ENCODE measurements at places on chromosomes 1 and 21.

- DNase-seq, result no peak
Observed at GRCh38 chr1:19949016-19949415, 25.6 kb upstream of the PLA2G2E start.

DNA sequence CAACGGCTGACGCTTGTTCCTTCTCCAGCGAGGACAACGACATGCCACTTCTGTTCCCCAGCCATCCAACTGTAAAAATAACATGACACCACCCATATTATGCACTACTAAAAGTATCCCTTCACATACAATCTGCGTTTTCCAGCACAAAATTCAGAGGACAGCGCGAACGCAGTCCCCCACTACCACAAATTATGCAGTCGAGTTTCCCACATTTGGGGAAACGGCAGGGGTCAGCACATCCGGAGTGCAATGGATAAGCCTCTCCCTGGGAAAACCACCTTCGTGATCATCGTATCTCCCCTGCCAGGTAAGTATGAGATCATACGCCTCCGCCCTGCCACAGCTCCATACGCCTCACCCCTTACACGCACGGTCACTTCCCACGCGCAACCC lies 120.9 kb downstream of the PPIAL4G start:
- no peak for DNase-seq

DNA sequence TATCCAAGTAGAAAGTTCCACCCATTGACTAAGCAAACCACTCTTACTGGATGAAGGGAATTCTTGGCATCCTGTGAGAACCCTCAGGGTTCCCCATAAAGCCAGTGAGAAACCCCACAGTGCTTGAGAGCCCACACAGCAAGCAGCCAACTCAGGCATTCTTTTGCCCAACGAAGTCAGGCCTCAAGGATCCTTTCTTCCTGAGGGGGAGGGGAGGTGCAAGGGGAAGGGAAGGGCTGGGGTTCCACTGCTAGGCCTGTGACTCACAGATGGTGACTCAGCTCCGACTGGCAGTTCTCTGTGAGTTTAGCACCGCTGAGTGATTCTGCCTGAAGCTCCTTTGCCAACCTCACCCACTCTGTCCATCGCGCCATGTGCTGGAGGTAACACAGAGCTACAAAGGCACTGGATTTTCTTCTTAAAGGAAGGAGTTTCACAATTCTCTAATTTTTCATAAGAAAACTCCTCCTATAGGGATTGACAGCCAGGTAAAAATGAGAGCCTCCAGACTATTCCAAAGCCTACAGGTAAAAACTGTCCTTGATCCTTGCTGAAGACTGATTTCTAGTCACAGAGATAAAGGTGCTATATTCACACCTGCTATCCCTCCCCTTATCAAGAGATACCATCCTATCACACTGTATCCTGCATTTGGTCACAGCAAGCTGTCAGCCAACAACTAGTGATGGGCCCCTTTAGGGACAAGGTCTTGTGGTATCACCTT lies 4.8 kb downstream of the ENO1 start:
- peak; percentile 57 for DNase-seq

DNA sequence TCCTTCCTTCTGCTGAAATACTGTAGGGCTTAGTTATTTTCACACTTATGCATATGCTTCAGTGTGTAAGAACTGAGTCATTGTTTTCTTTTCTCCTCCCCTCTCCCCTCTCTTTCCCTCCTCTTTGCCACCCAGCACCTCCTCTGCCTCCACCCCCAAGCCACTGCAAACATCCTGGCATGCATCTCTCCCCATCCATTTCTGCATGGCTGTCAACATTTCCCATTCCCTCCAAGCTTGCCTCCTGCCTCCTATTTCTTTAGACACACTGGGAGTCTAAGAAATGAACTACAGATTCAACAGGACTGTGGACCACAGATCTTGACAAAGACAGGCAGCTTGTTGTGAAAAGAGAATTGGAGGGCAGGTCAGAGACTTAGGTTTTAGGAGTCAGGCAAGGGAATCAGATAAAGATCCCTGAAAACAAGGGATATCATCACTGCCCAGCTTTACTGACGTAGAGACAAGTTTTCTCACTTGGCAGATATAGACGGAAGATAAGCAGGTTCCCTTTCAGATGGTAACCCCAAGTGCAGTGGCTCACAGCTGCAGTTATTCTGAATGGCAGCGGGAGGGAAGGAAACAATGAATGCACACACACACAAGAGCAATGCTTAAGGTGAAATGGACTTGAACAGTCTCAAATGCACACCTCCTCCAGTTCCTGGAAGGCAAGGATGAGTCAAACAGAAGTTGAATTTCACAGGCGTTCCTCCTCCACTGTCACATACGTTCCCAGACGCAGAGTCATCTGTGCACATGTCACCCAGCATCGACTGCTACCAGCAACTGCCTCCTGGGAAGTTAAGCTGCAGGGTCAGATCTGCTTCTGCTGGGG lies 56.1 kb downstream of the HIVEP3 start:
- no peak for DNase-seq

DNA sequence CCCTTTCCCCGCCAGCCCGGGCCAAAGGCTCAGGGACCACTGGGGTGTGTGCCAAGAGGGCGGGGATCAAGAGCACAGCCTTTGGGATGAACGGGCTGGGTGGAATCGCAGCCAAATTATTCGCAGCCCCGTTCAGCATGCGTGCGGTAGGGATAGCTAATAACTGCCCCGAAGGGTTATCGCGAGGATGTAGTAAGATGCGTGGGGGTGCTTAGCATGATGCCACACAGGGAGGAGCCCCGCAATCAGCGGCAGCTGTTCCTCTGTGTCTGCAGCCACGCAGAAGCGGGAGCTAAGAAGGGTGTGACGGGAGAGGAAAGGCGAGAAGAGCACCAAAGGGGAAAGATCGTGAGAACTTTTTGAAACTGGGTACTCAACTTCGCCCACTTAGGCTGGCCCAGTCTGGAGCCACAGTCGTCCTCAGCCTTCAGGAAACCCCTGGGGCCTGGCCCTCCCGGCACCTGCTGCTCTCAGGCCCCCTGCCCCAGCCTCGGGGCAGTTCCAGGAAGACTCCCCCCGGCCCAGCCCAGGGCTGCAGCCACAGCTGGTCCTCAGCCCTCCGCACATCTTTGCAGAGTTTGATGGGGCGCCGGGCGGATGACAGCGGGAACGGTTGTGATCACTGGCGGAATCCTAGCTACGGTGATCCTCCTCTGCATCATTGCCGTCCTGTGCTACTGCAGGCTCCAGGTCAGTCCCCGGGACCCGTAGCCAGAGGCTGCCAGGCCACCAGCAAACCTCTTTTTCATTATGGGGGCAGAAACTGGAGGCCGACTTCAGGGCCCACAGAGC lies 64.9 kb downstream of the TOR1AIP2 start:
- no peak for DNase-seq

DNA sequence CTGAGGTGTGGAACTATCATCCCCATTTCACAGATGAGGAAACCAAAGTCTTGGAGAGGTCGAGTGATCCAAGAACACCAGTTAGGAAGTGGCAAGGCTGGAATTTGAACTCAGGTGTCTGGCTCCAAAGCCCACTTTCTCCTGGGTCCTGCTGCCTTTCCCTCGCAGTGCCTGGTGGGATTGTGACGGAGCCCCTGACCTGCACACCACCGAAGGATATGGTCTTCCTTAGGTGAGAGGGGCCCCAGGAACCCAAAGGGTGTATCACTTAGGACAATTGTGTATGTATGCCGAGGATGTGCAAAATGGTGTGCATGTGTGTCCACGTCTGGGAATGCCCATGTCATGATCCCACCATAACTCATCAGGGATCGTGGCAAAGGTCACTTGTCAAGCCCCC lies 392.7 kb downstream of the MATN1 start:
- DNase-seq, result no peak

DNA sequence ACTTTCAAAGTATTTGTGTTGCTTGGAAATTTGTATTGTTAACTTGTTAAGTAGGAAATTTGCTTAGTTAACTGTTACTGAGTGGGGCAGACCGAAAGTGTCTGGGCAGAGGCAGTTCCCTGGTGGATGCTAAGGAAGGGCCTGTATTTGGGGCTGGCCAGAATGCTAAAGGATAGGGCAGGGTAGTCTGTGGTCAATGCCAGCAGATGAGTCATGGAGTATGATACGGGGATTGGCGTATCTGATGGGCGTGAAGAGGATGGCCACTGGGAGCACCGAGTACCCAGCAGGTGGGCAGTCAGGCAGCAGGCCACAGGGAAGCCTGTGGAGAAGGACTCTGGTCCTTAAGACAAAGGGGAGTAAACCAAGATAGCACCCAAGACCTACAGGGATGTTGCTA lies 46.6 kb upstream of the SCAF4 start:
- DNase-seq, result no peak

DNA sequence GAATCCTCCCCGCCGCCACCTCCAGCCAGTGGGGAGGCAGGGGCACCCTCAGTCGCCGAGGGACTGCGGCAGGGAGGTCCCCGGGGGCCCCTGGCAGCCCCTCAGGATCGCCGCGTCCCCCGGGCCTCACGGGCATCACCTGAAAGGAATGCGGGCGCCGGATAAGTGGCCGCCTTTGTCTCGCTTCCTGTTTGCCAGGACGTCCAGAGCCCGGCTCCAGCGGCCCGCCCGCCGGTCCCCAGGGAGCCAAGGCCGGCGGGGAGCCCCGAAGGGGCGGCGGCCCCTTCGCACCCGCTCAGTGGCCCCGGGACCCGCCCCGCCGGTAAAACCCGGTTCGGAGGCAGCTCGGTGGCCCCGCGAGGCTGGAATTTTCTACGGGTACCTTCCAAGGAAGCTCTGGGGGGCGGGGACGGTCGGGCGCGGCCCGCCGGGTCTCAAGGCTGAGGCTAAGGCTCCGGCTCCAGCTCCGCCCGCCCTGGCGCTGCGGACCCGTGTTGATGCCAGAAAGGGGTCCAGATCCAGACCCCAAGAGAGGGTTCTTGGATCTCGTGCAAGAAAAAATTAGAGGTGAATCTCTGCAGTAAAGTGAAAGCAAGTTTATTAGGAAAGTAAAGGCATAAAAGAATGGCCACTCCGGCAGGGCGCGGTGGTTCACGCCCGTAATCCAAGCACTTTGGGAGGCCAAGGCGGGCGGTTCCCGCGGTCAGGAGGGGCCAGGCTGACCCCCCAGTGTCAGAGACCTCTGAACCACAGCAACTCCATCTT lies 12.6 kb downstream of the TINAGL1 start:
- DNase-seq, result no peak

- DNase-seq, result no peak
Observed at GRCh38 chr1:156128308-156128653, 13.8 kb downstream of the LMNA start.

- no peak for DNase-seq
Observed at GRCh38 chr1:242428399-242429190, 95.9 kb downstream of the PLD5 start.

DNA sequence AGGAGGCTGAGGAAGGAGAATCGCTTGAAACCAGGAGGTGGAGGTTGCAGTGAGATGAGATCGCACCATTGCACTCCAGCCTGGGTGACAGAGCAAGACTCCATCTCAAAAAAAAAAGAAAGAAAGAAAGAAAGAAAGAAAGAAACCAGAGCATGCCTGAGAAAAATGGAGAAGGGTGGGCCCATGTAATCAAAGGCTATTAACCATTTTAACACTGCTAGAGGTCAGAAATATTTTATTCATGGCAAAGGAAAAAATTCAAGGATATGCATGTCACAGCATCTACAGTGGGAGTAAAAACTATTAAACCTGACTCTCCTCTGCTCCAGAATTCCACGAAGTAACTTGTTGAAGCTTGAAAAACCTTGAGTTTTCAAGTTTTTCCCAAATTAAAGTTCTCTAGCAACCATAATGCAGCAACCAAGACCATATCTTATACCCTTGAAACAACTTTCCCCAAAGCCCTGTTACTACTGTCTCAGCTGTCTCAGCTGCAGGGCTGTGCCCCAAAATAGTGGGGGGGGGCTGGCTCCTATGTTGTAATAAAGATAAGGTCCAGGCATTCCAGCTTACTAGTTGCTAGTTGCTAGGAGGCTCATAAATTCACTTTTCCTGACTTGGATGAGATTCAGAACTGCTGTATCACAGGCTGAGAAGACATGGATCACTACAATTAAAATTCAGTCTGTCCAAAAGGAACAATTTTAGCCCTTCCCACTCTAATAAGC lies 112.9 kb upstream of the SOD1 start:
- DNase-seq, result no peak

DNA sequence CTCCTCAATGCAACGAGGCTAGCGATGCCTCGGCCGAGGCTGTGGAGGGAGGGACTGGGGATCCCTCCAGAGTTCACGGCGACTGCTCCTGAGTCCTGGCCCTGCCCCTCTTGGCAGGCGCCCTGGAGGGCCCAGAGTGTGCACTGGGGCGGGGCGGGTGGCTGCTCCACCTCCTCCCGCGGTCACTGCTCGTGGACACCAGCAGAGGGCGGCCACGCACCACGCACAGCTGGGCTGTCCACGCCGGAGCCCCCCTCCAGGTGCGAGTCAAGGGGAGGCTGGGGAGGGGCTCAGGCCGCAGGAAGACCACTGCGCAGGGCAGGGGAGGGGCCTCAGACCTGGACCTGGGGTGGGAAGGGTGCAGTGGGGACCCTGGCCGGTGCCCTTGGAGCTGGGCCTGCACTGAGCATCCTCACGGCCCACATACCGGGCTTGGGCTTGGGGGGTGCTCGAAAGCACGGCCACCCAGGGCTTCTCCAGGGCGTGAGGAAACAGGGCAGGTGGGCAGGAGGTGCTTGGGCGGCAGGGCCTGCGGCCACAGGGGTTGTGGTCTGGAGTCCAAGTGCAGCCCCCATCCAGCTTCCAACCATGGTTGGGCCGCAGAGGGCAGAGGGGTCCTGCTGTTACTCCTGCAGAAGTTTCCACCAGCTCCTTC lies 20.6 kb upstream of the TTC34 start:
- DNase-seq, result no peak

- DNase-seq, result no peak
Observed at GRCh38 chr1:49052102-49052501, 275.4 kb upstream of the BEND5 start.

- no peak for DNase-seq
Observed at GRCh38 chr1:82795508-82796149, 994.9 kb downstream of the ADGRL2 start.

DNA sequence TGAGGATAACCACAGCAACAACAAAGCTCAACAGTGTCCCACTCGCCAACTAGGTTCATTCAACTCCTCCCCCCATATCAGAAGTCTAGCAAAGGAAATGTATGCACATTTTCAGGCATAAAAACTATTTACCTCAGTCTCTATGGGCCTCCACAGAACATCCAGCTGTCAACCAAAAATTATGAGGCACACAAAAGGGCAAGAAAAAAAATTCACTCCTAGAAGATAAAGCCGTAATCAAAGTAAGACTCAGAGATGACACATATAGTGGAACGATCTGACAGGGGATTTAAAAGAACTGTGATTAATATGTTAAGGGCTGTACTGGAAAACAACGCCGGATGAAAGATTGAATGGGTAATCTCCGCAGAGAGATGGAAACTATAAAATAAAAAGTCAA lies 158.7 kb downstream of the NTPCR start:
- DNase-seq, result no peak

Data from stimulated activated CD4-positive, alpha-beta T cell treated with anti-CD3 and anti-CD28 coated beads, TNF-alpha, amount 100 ng/mL, for 1 hour (primary cell).